Activated gamma-delta T cell treated with anti-CD3 and anti-CD28 coated beads, Interleukin-2, amount 50 U/mL, for 16 hours (primary cell): ENCODE measurements at places on chromosomes 7 and 10.

DNA sequence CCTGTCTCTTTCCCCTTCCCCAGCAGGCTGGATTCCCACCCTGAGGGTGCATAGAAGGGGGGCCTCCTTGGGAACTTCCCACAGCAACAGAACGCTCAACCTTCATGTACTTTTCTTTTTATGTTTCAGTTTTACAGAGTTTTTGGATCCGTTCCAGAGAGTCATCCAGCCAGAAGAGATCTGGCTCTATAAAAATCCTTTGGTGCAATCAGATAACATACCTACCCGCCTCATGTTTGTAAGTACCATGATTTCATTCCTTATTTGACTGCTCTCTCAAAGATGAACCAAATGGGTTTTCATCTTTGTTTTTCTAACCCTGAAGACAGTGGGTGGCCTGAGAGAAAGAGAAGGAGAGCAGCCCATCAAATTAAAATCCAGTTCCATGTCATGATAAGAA is 46.7 kb downstream of the PLPP4 start:
- no peak for DNase-seq

- no peak for DNase-seq
Observed at GRCh38 chr7:96982586-96982985, 22.8 kb upstream of the DLX6 start.

DNA sequence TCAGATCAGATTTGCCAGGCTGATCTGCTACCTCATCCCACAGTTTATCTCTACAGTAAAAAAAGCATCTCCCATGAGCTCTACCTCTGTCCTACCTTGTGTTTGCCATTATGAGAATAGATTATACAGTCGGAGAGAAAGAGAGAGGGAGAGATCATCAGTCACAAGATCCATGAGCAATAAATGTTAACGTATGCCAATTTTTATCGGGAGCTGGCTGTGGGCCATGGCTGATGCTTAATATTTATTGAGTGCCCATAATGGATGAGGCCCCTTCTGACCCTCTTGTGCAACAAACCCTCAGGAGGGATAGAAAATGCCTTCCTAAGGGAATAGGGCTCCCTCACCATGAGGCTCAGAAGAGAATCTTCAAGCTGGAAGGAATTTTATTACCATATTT is 52.8 kb downstream of the C10orf90 start:
- no peak for DNase-seq

DNA sequence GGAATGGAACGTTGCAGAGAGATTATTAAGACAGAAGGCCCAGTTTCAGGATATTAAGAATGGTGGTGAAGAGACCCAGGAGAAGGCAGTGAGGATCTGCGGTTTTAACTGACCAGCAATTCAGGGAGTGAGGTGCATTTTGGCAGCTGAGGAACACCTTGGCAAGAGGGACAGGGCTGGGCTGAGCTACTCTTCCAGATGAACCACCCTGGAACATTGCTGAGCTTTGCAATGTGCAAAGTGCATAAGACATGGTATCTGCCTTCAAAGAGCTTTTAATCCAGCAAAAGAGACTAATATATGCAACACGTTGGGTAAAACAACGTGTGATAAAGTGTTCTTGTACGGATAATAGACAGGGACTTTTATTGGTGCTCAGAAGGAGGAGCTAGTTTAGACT is 181.0 kb upstream of the AGK start:
- DNase-seq, result no peak

DNA sequence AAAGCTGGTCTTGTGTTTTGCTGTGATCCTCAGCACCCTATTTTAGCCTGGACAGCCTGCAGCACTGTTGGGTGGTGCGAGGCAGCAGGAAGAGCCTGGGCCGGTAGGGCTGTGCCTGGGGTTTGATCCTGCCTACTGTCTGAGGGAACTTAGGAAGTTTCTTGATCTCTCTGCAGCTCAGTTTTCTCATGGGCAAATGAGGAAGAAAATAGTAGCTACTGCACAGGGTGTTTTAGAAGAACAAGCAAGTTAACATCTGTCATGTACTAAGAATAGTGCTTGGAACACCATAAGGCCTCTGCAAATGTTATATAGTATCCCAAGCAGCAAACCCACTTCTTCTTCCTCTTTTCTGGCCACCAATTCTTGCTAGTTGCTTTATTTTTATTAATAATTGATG is 12.0 kb upstream of the AGR2 start:
- DNase-seq, result no peak

- DNase-seq, result no peak
Observed at GRCh38 chr7:82406937-82407336, 36.6 kb downstream of the CACNA2D1 start.

DNA sequence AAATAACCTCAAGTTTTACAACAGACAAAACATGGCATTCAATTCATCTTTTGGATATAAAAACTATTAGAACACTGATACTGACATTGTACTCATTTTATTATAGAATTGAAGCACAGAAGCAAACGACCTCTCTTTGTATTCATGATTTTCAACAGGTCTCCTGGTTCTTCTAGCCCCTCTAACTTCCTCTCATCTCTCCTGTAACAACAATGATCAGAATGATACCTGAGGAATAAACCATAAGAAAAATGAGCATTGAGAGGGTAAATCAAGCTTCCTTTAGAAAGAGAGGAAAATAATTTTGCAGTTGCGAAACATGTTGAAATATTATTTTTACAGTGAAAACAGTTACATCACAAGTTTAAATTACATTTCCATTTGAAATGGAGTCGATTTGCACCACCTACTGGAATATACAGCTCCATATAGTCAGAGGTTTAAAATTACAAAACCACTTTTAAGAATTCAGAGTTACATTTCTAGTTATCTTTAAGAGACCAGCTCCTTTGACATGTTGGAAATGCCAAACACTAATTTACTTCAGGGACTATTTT is 17.5 kb upstream of the TEX36 start:
- no peak for DNase-seq

DNA sequence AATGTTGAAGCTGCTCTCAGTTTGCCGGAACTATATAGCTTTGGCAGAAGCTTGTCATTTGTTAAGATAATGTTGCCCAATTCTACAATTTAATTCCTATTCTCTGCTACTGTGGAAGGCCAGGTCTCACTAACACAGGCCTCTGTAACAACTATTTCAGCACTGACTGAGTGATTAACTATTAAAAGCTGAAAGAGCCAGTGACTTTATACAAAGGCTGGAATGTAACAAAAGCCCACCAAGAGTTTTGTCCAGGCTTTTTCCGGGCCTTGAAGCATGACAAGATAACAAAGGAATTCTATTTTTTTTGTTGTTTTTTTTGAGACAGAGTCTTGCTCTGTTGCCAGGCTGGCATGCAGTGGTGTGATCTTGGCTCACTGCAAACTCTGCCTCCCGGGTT is 795.6 kb downstream of the PHTF2 start:
- DNase-seq, result no peak

DNA sequence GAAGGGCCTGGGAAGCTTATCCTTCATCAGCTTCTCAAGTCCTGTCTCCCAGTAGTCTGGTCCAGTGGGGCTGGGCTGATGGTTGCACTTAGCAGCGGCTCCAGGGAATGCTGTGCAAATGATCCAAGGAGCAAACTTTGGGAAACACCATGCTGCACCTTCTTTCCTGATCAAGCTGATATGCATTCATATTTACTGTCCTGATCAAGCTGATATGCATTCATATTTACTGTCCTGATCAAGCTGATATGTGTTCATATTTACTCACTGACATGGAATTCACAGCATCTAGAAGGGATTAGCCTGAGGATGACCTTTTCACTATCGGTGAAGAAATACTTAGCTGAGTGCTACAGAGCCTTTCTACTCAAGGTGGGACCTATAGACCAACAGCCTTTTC is 330.7 kb downstream of the BMPER start:
- no peak for DNase-seq

DNA sequence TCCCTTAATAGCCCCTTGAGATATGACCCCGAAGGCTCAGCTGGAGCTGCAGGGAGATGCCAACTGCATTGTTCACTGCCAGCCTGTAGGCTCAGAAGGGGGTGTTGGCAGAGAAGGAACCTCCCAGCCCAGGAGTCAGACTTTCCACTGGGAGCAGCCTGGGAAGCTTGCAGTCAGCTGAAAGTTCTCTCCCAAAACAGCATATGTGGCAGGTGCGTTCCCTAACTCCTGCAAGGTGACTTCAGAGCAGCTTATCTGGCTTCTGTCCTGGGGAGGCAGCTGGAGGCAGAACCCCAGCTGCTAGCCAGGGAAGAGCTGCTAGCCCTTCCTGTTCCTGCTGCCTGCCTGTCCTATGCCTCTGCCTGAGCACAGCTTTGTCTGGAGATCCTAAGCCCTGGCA is 8.1 kb downstream of the SFTPA2 start:
- no peak for DNase-seq

- DNase-seq, result no peak
Observed at GRCh38 chr7:26479581-26479980, 187.9 kb downstream of the SNX10 start.

GRCh38 chr7:28674359-28674782 is 262.1 kb downstream of the CREB5 start:
- no peak for DNase-seq

- DNase-seq, result no peak
Observed at GRCh38 chr7:44148961-44149536, 7.9 kb upstream of the MYL7 start.

DNA sequence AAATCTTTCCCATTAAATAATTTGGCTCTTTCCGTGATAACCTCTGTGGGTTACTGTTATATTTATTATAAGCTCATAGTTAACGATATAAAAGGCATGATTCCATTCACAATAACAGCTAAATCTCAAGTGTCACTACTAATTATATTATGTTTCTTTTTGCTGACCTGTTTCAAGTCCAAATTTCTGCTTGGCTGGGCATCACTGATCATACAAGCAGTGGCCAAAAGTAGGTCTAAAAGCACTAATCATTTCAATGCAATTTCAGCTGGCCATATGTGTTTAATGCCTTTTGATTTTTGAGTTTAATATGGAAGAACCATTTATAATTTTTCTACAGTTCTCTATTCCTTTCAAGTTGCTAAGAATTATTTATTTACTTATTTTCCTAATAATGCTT is 110.7 kb downstream of the SEMA3A start:
- DNase-seq, result no peak

DNA sequence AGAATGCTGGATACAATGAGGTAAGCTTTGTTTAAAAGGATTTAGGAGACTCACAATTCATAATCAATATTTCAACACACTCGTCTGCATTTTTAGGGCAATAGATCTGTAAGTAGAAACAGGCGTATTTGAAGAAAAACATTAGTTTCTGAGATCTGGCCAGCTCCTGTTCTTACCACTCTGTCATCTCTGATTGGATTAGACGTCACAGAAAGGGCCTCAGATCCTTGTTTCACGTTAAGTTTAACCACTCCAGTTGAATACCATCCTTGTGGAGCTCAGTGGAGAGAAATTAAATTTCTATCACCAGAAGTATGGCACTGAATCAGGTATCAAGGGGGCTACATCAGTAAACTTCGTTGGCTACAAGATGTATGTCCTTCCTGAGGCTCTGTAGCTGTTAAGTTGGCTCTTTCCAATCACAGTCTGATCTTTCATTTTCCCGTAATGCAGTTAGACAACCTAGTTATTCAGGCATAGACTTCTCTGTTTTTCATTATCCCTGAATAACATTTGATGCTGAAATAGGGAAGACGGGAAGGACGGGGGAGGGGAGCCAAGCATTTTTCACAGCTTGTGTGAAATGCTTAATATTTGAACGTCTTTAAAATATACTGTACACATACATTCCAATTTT is 659.2 kb upstream of the GALNT17 start:
- DNase-seq, result no peak

DNA sequence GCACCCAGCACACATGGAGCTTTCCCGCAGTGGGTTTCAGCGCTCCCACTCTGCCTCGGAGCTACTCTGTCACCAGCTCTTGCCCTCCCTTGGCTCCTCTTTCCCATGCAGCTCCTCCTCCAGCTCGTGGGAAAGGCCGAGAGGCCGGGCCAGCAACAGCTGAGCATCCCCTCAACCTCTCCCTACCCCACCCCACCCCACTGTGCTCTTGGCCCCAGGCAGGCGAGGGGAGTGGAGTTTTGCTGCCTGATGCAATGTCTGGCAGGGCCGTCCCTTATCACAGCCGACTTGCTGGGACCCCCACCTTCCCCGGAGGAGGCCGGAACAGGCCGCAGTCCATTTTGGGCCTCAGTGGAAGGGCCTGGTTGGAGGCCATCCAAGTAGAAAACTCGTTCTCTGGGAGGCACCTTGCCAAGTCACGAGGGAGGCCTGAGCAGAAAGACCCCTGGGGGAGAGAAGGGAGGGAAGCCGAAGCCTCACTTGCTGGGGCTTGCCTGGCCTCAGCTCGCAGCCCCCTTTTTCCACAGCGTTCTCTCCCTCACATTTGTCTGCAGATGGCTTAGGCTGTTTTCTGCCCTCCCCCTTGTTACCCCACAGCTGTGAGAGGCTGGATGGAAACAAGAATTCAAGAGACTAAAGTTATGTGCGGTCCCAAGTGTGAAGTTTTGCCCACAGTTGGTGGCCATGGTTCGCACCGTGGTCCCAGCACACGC is 35.3 kb downstream of the CHST3 start:
- DNase-seq, result no peak

DNA sequence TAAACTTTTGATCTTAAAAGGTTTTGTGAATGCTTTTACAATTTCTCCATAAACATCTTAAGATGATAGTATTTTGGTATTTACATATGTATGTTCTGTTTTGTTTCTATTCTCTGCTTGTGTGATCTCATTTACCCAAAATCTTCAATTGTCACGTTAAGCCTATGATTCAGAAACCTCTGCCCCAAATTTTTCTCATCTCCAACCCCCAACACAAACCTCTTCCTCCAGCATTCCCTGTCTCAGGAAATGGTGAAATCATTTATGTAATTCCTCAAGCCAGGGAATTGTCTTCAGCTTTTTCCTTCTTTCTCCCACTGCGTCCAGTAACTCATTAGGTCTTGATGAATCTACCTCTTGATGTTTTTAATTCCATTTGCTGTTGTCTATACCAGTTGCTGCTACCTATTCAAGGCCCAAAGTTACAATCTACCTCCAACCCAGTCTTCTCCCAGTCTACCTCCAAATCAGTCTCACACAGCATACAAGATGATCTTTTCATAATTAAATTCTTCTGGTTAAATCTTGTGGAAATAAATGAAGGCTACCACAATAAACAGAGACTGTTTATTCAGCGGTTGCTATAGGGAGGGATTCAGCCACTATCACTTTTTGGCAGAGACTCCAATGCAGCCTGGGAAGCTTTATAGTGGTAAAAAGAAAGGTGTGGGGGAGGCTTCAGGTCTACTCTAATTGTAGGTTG is 5.8 kb downstream of the CFAP69 start:
- no peak for DNase-seq
